ENCODE measurements at places on chromosomes 13 and 19. TPM values are rescaled to one million over a fixed set of nuclear protein-coding genes. Genes with fewer than 3 reads are reported as not detected.

The ZNF491 gene
- polyA plus RNA-seq, result 3.9 TPM

The UPK1A gene
- 16.5 TPM for polyA plus RNA-seq

The CYP2B6 gene
- polyA plus RNA-seq, result 2.9 TPM

DNA sequence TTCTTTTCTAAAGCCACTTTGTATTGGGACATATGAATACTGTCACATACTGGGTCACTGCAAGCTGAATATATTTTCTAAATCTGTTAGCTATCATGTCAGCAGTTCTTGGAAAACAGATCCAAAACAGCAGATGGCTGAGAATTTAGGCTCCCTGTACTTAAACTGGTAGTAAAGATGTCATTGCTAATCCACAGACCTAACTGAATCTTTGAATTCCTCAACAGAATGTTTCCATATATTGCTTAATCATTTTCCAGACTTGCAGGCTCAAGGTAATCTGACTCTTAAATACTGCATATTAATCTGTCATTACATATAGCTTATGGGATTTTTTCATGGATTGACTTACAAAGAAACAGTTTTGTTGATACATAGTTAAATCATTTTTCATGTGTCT is 639.0 kb upstream of the KLHL1 start:
- DNase-seq, result no peak

GRCh38 chr13:110916301-110917142 is 1.7 kb upstream of the ANKRD10 start:
- no peak for DNase-seq

The PRODH2 gene
- 60.6 TPM for polyA plus RNA-seq

The USHBP1 gene
- 7.4 TPM for polyA plus RNA-seq

The FGF14 gene
- 1.0 TPM for polyA plus RNA-seq

The MBD3L3 gene
- polyA plus RNA-seq, result not detected

The KLK15 gene
- not detected for polyA plus RNA-seq

- no peak for DNase-seq
Observed at GRCh38 chr13:98776644-98777043, 24.2 kb upstream of the SLC15A1 start.

The MYH14 gene
- polyA plus RNA-seq, result 25.3 TPM

GRCh38 chr19:48870048-48870447 is 1.6 kb upstream of the PLEKHA4 start:
- DNase-seq, result no peak

The CGB3 gene
- not detected for polyA plus RNA-seq

The HSPB6 gene
- 19.4 TPM for polyA plus RNA-seq

Data from left renal cortex interstitium (tissue), 4 donors.